CD4-positive, alpha-beta T cell (primary cell): ENCODE measurements at places on chromosomes 5 and 9. TPM values are rescaled to one million over a fixed set of nuclear protein-coding genes. Genes with fewer than 3 reads are reported as not detected.
A peak's percentile ranks its signal among the peaks of the same experiment; 100 is the strongest.

DNA sequence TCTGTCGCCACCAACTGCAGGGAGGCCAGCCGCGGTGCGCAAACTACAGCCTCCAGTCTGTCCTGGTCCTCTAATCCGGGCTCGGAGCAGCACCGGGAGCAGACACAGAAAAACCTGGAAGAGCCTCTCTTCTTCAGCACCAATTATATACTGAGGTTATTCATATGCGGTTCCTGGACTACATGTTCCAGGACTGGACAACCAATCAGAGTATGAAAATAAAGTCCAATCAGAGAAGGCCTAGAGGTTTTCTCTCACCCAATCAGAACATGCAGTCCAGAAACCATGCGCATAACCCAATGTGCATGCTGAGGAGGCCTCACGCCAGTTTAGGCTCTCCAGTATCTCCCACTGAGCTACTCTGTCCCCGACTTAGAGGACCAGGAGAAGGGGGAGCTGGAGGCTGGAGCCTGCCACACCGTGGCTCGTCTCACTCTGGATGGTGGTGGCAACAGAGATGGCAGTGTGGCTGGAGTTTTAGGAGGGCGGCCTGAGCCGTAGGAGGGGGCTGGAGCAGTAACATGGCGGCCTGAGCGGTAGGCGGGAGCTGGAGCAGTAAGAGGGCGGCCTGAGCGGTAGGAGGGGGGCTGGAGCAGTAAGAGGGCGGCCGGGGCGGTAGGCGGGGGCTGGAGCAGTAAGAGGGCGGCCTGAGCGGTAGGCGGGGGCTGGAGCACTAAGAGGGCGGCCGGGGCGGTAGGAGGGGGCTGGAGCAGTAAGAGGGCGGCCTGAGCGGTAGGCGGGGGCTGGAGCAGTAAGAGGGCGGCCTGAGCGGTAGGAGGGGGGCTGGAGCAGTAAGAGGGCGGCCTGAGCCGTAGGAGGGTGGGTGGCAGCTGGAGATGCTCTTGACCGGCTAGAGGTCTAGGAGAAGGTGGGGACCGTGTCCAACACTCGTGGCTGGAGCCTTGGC is 20.4 kb upstream of the TRIM52 start:
- H3K4me1 ChIP-seq = no peaks in the 10 kb centered on the region
- H3K4me3 ChIP-seq = no peak overlapping the region
- no peaks in the 10 kb centered on the region for H3K27me3 ChIP-seq

- no peak overlapping the region for H3K27ac ChIP-seq
- H3K4me1 ChIP-seq = no peaks in the 10 kb centered on the region
- no peak for DNase-seq
- no peaks in the 10 kb centered on the region for H3K27me3 ChIP-seq
- no peak overlapping the region for H3K4me3 ChIP-seq
- H3K36me3 ChIP-seq = no peaks in the 10 kb centered on the region
Measured at GRCh38 chr9:124784509-124784908, 7.6 kb downstream of the OLFML2A start.

- H3K27me3 ChIP-seq = no peaks in the 10 kb centered on the region
- H3K4me1 ChIP-seq = no peaks in the 10 kb centered on the region
- DNase-seq = peak; percentile 11
Measured at GRCh38 chr9:72396247-72397091, 31.5 kb upstream of the ZFAND5 start.

DNA sequence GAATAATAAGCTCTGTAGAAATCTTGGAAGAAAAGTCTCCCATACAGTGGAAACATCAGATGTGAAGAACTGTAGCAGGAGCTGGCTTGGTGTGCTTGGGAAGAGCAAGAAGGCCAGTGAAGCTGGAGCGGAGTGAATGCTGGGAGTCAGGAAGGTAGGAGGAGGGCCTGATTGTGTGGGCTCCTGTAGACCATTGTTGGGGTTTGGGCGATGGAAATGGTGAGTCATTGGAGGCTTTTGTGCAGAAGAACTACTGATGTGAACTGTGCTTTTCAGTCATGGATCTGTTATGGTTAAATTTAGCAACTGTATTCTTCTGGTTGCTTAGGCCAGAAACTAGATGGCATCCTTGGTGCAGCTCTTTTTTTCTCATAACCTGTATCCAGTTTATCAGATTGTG is 2.3 kb downstream of the ICE1 start:
- H3K4me3 ChIP-seq = no peak overlapping the region
- no peak overlapping the region for H3K27ac ChIP-seq
- DNase-seq = no peak

DNA sequence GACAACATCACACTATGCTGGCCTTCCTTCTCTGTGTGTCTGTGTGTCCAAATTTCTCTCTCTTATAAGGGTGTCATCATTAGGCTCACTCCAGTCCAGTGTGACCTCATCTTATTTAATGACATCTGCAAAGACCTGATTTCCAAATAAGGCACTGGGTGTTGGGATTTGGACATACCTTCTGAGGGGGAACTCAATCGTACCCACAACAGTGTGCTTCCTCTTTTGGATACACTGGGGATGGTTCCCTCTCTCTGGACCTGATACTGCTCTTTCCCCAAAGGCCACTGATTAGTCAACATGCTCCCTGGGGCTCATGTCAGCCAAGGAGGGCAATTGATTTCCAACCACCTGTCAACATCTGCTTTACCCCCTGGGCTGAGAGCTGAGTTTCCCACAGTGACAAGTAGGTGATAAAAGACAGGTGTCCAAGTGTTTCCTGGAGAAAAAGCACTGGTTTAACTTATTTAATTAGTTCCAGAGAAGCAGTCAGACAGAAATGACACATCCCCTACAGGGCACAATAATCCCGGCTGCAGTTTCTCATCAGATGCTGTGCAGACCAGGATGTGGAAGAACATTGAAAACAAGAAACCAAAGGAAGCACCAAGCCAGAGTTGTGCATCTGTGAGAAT is 17.8 kb upstream of the CEP72 start:
- H3K4me1 ChIP-seq = peaks cover 5% of the 10 kb centered on the region
- DNase-seq = no peak
- H3K27me3 ChIP-seq = peaks cover 7% of the 10 kb centered on the region

DNA sequence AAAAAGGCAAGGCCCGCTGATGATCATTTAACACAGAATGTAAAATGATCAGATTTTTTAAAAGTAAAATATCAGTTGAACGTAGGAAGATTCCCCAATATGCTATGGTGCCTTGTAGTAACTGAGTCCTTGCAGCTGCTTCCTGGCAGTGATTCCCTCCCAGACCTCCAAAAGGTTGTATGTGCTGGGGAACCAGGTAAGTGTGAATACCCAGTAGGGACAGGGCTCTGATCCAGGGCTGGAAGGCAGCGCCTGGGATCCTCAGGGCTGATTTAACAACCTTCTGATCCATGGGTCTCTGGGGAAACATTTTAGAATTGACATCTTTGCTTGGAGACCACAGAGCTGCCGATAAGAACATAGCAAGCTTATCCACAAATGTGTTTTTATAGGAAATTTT is 76.7 kb upstream of the IL6ST start:
- peak overlapping the region; percentile 64 for H3K27ac ChIP-seq
- H3K36me3 ChIP-seq = no peaks in the 10 kb centered on the region
- no peak for DNase-seq
- peak overlapping the region; percentile 3 for H3K4me3 ChIP-seq
- peaks cover 58% of the 10 kb centered on the region for H3K4me1 ChIP-seq
- H3K27me3 ChIP-seq = no peaks in the 10 kb centered on the region

- H3K36me3 ChIP-seq = no peaks in the 10 kb centered on the region
- peaks cover 13% of the 10 kb centered on the region for H3K27me3 ChIP-seq
- H3K27ac ChIP-seq = no peak overlapping the region
- no peak for DNase-seq
- H3K4me1 ChIP-seq = no peaks in the 10 kb centered on the region
- no peak overlapping the region for H3K4me3 ChIP-seq
Measured at GRCh38 chr5:176776916-176777315, 33.4 kb upstream of the UNC5A start.

The STPG3 gene
- total RNA-seq = not detected

The CARTPT gene
- total RNA-seq = not detected

The ARHGEF37 gene
- total RNA-seq = 0.41 TPM

The DIMT1 gene
- total RNA-seq = 20.5 TPM
